Posterior cingulate gyrus (tissue), 11 donors: ENCODE measurements at places on chromosomes 4 and X.

DNA sequence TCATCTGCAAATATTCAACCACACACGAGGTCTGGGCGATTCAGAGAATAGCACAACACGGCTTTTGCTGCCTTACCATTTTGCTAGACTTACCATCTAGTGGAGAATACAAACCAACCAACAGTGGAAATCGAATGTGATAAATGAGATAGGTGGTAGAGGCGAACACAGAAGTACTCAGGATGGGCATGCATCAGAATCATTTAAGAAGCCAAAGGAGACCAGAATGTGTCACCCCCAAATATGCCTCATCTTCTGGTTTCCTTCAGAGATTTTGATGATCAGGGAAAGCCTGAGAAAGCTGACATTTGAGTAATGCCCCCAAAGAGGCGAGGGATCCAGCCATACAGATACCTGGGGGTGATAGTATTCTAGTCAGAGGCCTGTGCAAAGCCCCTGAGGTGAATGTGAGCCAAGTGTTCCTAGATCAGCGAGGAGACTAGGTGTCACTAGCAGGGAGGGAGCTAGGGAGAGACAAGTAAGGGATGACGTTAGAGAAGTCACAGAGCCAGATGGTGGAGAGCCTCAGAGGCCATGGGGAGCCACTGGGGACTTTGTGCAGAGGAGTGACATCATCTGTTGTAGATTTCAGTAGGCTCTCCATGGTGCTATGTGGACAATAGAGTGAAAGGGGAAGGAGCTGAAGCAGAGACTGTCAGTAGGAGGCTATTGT is 1.7 kb downstream of the MTMR1 start:
- DNase-seq = no peak

GRCh38 chr4:2306773-2307410 is 45.0 kb upstream of the MXD4 start:
- no peak for DNase-seq

DNA sequence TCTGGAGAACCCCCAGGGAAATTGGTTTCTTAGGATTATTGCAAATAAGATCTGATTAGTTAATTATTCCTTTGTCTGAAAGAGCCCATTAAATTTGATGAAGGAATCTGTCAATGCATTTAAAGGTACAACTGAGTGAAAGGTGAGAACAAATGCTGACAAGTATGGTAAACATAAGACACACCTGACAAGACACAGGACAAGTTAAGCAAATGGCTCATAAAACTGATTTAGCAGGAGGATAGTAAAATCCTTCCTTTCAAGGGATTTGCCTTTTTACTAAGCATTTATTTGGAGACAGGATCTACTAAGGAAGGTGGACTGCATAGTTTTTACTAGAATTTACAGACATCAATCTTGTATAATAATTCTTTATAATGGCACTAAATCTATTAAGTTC is 553.9 kb downstream of the SPRY1 start:
- DNase-seq = no peak

- DNase-seq = no peak
These were observed 176.1 kb downstream of the AASDH start for GRCh38 chr4:56211202-56211601.

DNA sequence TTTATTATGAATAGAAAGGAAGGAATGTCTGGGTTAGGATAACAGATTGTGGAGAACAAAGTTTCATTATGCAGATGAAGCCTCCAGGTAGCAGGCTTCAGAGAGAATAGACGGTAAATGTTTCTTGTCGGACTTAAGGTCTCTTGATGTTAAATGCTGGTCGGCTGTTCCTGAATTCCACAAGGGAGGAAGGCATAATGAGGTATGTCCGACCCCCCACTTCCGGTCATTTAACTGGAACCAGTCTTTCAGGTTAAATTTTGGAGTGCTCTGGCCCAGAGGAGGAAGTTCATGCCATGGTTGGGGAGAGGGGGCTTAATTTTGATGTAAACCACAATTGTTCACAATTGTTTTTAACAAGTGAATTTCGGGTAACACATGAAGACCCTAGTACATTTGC is 158.1 kb upstream of the VCX3A start:
- DNase-seq = no peak

GRCh38 chr4:2874861-2875260 is 31.2 kb downstream of the ADD1 start:
- no peak for DNase-seq

- DNase-seq = no peak
These were observed 1630.0 kb downstream of the STIM2 start for GRCh38 chr4:28490669-28491068.
